Left ventricle myocardium inferior (tissue), 1 donor: ENCODE measurements at places on chromosomes 12 and 14.

DNA sequence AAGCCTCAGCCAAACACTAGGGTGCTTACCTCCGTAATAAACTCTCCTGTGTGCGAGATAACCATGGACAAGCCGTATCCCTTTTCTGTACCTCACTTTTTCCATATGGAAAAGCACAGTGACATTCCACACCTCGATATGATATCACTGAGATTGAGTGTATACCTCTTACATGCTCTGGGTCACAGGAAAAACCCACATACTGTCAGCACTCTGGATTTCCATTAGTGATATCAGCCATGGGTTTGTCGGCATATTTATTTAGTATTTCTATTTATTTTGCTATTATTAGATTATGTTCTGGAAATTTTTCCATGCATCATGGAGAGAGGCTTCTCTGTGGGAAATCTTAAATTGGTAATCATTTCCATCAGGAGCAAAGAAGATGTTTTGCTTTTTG, 28.0 kb upstream of the DAAM1 start:
- no peak for DNase-seq

- DNase-seq, result no peak
Observed at GRCh38 chr12:68529466-68529865, 81.2 kb upstream of the RAP1B start.

DNA sequence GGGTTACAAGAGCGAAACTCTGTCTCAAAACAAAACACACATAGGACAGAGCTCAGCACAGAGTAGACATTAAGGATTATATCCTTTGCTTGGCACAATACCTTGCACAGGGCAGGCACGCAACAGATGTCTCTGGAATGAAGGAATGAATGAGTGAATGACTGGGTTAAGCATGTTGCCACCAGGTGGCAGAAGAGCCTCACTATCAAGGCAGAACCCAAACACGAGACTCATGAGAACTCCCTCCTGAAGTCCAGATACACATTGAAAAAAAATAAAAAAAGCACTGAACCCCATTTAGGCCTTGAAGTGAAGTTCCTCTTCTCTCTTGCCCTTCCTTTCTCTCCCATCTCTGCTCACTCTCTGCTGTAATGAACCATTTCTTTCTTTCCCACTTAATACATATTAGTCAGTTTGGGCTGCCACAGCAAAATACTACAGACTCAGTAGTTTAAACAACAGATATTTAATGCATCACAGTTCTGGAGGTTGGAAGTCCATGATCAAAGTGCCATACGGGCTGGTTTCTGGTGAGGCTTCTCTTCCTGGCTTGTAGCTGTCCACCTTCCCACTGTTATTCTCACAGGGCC, 26.6 kb upstream of the LTA4H start:
- DNase-seq, result peak; percentile 61

GRCh38 chr14:42437809-42438208, 831.1 kb downstream of the LRFN5 start:
- DNase-seq, result no peak

GRCh38 chr12:96143827-96144565, 50.2 kb upstream of the ELK3 start:
- DNase-seq, result no peak

- no peak for DNase-seq
Observed at GRCh38 chr12:12007001-12007712, 63.6 kb upstream of the BCL2L14 start.

DNA sequence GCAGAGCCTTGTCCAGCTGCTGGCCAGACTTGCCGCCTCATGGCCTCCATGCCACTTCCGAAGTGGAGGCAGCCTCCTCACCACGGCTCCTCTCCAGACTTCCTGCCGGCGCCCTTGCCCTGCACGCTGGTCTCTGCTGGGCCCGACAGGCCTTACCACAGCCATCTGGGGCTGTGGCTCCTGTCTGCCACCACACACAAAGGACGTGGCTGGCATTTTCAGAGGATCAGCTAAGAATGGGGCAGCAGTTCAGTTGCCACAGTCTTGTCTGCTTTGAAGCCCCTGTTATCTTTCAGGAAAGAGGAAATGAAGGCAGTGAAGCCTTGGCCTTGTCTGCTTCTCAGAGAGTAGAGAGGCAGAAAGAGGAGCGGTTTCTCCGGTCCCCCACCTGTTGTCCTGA, 178.0 kb upstream of the FKBP4 start:
- no peak for DNase-seq

GRCh38 chr12:6340745-6341416, 995 bp downstream of the TNFRSF1A start:
- DNase-seq, result no peak

DNA sequence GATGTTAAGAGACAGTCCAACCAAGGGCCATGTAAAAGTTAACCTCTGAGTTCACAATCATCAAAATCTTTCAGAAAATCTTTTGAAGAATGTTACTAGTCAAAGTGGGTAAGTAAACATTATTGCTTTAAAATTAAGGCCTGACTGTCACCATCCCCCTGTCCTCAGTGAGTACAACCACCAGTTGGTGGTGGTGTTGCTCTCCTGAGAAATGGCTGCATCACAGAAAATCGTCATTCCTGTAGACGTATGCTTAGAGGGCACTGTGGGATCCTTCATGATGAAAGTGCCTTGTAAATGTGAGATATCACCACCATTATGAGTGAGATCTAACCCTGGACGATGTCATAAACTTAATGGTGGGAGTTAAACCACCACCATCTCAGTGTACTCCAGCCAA, 451.2 kb downstream of the RPS29 start:
- no peak for DNase-seq

GRCh38 chr12:66066929-66067523, 63.5 kb downstream of the LLPH start:
- DNase-seq, result no peak

GRCh38 chr12:27866373-27867101, 86.5 kb upstream of the MANSC4 start:
- no peak for DNase-seq

DNA sequence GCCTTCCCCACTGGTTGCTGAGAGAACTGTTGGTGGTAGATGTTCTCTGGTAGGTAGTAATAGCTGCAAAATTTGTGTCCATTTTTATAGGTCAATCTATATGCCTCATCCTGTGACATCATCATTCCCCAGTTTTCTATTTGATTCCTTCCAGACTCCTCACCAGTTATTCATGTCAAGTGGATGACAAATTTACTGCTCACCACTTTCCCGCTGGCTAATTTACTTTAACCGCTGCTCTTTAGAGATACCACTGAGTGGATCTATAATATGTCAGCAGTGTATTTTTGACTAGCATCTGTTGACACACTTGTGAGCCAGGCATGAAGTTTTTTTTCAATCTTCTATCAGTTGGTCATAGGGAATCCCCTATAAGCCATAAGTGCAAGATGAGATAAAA, 24.6 kb downstream of the GPR65 start:
- DNase-seq, result no peak

- DNase-seq, result no peak
Observed at GRCh38 chr14:20489093-20489994, 16.0 kb upstream of the RNASE10 start.

DNA sequence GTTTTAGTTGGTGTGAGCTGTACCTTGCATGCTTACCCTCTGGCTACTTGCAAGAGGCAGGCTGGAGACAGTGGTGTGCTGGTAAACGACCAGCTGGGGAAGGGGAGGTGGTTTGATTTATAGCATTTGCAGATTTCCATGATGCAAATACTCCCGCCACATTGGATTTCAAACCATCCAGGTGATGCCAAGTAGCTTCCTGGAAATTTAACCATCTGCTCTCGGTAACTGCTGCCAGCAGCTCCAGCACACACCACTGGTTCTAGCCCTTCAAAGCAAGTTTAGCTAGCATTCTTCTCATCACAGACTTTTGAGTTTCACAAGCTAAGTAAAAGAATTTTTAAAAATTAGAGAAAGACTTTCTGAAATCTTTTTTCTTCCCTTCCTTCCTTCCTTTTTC, 104.5 kb upstream of the AMIGO2 start:
- no peak for DNase-seq

DNA sequence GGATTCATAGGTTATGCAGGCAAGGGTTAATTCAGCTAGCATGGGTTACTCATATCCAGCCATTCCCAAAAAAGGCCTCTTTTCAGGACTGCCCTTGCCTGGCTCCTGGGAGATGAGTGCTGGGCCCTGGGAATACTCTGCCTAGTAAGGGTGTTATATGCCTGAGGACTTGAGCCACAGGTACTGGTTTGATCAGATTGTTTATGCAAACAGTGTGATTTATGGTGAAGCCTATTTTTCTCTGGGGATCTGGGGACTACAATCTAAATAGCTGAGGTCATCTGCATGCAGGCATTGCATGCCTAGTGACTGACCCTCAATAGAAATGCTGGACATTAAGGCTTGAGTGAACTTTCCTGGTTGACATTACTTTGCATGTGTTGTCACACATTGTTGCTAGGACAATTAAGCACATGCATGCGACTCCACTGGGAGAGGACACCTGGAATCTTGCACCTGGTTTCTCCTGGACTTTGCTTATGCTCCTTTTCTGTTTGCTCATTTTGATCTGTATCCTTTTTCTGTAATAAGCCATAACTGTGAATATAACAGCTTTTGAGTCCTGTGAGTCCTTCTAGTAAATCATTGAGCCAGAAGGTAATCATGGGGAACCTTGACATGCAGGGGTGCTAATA, 73.0 kb downstream of the RAD51B start:
- no peak for DNase-seq

DNA sequence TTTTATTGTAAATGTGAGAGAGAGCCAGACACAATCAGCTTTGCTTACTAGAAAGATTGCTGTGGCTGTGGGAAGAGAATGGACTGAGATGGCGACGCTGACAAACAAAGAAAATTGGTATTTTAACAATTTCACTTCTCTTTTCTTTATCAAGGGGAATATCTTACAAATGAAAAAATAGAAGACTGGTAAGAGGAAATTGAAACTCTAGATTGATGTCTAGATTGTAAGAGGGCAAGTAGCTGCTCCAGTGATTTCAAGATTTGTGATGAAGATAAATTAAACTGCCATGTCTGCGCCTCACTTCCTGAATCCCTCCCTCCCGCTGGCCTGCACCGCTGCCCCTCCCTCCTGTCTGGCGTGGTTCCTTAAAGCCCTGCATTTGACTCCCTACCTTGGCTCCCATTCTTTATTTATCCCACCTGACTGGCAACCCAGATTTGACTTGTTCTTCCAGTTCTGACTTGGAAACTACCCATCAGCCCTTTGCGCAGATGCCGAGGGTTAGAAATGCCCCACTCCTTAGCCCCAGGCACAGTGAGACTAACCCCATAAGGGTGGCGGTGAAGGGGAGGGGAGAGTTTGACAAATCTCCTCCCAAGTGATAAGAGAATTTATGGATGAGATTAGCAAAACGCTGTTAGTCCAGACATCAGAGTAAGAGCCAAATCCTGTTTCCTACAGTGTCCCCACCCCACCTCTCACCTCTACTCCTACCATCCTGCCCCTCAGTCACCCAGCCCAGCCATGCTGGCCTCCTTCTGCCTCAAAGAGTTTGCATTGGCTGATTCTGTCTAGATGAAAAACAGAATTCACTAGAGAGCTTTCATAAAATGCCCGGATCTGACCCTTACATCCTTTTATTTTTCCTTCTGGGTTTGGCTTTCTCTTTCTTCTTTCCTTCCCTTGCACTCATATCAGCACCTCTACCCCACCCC, 125.3 kb upstream of the ATF7IP start:
- DNase-seq, result no peak

DNA sequence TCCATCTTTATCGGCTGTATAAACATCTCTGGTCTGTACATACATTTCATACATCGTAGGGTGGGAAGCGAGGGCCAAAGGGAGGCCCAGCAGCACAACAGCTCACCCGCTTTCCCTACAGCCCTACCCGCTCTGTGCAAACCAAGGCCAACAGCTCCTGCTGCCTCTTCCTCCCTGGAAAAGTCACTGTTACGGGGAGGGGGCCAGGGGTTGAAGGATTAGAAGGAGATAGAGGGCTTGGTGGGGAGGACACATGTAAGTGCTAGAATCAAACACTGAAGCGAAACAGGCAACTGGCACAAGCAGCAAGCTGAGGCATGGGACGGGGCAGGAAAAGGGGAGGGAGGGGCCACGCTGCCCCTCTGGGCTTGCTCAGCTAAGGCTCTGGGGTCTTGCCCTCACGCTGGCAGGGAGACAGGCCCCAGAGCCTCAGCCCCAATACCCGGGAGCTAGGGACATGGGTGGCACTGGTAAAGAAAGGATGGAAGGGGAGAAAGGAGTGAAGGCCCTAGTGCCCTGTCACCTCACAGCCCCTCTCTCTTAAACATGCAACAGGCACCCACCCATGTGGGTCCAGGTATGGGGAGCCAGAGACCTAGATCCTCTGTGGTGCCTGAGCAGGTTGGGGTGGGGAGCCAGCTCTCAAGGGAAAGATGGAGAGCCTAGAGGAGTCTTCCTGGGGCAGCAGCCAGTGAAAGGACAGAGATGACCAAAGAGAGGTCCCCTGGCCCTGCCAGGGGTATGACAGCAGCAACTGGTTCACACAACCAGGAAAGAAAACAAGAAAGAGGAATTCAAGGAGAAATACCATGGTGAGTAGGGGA, 14.4 kb downstream of the SPRYD3 start:
- DNase-seq, result no peak

GRCh38 chr14:75568791-75569190, 9.6 kb upstream of the FLVCR2 start:
- no peak for DNase-seq

DNA sequence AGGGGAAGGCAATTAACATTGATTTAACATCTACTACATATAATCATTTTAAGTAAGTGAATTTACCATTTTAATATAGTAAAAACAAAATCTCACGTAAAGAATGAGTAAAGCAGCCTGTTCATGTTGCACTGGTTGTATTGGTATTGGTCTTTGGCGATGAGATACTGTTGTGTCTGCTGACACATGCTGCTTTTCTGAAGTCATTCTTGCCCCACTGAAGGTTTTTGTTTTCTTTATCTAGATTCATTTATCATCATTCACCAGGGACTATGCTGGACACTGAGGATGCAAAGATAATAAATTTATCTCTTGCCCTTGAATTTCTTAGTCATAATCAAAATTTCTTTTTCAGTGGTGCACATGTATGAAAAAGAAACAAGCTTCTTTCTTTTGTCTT, 246.2 kb upstream of the NPAS3 start:
- DNase-seq, result no peak

GRCh38 chr12:28936711-28937110, 212.4 kb upstream of the FAR2 start:
- no peak for DNase-seq

GRCh38 chr14:70282666-70283065, 76.8 kb downstream of the COX16 start:
- no peak for DNase-seq

GRCh38 chr12:110079477-110080400, 31.4 kb upstream of the C12orf76 start:
- peak; percentile 40 for DNase-seq

- no peak for DNase-seq
Observed at GRCh38 chr12:80456513-80456912, 12.5 kb downstream of the PTPRQ start.

DNA sequence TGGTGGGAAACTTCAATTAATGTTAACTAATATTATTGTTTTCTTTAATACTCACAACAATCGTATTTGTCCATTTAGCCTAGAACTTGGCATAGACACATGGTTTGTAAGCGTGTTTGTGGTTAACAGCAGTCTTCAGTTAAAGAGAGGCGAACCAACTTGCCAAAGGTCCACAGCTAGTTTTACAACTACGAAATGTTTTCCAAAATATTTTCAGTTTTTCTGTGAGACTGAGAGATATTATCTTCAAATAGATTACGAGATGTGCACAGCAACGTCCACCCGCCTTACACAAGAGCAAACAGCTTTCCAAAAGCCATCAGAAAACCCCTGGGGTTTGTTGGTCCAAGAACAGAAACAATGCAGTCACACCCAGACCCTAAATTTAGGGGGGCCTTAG, 58.6 kb upstream of the RASSF3 start:
- no peak for DNase-seq
